ENCODE measurements at places on chromosomes 2 and 18. TPM values are rescaled to one million over a fixed set of nuclear protein-coding genes. Genes with fewer than 3 reads are reported as not detected.

DNA sequence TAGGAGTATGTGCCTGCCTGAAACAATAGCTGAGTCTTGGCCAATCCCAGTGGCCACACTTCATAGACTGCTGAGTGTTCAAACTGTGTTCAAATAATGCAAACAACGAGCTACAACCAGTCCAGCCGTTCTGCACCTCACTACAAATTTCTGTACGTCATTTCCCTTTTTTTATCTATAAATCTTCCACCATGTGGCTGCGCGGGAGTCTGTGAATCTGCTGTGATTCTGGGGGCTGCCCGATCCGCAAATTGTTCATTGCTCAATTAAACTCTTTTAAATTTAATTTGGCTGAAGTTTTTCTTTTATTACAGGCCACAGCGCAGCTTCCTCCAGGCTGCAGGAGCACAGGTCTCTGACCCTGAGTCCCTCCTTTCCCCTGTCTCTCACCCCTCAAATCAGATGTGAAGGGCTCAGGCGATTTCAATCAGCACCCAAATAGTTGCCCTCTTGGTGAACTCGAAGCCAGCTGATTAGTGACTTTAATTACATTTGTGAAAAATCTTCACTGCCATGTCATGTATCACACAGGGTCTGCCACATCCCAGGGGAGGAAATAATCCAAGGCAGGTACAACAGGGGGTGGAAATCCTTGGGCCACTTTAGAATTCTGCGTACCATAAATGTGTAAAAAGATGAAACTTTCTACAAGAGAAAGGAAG lies 145.6 kb downstream of the NDUFA10 start:
- DNase-seq = no peak

DNA sequence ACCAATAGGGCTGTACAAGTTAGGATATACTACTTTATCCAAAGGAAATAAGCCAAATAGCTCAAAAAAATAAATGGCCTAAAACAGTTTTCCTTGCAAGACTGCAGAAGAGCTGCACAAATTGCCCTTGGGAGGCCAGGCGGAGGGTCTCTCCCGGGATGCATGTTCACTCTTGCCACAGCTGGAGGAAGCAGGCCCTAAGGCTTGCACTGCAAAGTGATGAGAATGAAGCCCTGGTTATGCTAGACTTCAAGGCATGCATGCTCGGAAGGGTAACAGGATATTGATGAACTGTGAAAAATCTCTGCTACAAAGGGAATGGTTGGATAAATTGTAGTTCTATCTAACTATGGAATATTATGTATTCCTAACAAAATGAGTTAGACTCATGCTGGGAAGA lies 27.5 kb upstream of the LDLRAD4 start:
- DNase-seq = no peak

GRCh38 chr18:76757335-76757734 lies 65.0 kb upstream of the ZNF236 start:
- no peak for DNase-seq

DNA sequence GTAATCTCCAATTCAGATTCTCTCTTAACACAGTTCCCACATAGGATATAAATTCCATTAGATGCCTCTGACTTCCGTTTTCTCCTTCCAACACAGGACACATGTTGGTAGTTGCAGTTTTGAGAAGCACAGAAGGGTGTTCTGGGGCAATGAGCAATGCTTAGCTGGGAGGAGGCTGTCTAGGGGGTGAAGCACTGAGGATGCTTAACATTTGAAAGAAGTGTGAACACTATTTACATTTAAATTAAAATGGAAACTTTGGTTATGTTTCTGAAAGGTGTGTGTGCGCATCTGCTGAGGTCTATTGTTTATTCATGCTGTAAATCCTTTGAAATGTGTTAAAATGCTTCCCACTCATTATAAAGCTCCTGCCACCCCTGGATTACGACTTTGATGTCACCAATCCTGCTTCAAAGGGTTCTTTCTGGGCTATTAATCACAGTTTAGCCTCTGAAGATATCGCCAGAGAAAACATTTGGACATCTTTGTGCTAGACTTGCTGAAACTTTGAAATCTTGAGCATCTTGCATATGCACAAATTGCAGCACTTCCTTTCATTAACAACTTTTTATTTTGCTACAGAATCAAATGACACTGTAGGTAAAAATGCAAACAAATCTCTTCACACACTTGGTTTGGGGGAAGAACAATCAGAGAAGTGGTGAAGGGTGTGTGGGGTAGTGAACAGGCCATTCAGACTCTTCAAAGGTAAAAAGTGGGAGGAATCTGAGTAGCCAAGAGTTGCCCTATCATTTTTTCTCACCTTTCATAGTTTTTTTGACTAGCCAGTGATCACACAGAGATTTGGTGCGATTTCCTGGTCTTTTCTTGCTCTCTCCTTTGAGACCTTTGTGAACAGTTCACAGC lies 258.4 kb downstream of the MYO3B start:
- no peak for DNase-seq

The RAB6C gene
- not detected for total RNA-seq

The DTNA gene
- 12.3 TPM for total RNA-seq
